ENCODE measurements at places on chromosomes 16 and 17.

DNA sequence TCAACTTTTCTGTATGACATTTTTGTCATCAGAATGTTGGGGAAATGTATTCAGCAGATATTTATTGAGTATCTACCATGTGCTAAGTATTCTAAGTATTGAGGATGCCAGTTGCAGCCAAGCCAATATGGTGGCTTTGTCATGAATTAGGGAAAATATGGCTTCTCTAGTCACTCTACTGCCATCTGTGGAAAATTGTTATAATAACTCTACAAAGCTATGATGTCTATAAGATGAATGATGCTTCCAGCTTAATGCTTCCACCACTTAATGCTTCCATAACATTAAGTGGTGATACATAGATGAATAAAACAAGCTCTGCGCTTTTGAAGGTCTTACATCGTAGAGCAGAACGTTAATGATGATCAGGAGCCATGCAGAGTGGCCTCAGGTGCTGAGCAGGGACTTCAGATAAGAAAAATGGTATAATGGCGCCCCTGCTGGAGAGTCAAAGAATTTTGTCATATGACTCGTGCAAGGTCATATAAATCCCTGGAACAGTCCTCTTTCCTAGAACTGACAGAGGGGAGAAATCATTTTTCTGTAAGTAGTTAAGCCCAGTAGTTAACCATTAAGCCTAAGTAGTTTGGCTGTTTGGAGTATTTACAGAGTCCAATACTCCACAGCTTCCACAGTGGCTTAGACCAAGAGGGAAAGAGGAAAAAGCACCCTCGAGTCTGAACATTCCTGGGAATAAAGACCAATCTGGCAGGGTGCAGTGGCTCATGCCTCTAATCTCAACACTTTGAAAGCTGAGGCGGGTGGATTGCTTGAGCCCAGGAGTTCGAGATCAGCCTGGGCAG, 2.7 kb upstream of the TMIGD1 start:
- no peak overlapping the region for H3K27ac ChIP-seq
- H3K27me3 ChIP-seq = no peaks in the 10 kb centered on the region
- DNase-seq = no peak
- no peaks in the 10 kb centered on the region for H3K36me3 ChIP-seq
- H3K4me3 ChIP-seq = no peak overlapping the region
- H3K4me1 ChIP-seq = peaks cover 19% of the 10 kb centered on the region

DNA sequence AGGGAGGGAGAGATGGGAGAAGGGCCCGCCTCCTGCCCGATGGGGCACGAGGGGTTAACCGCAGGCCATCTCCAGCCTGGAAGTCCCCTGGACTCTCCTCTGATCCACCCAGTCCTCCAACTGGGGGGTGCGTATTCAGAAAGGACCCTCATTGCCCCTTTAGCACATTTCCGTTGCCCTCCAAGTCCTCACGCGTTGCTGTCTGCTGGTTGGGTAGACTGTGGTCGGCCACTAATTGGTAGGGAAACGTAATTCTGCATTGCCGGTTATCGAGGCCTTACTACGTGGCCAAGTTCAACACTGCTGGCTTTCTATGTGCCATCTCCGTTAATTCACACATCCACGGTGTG, 103.4 kb downstream of the FOXL1 start:
- no peak for DNase-seq
- H3K27ac ChIP-seq = no peak overlapping the region
- peaks cover 36% of the 10 kb centered on the region for H3K27me3 ChIP-seq
- H3K4me3 ChIP-seq = no peak overlapping the region

DNA sequence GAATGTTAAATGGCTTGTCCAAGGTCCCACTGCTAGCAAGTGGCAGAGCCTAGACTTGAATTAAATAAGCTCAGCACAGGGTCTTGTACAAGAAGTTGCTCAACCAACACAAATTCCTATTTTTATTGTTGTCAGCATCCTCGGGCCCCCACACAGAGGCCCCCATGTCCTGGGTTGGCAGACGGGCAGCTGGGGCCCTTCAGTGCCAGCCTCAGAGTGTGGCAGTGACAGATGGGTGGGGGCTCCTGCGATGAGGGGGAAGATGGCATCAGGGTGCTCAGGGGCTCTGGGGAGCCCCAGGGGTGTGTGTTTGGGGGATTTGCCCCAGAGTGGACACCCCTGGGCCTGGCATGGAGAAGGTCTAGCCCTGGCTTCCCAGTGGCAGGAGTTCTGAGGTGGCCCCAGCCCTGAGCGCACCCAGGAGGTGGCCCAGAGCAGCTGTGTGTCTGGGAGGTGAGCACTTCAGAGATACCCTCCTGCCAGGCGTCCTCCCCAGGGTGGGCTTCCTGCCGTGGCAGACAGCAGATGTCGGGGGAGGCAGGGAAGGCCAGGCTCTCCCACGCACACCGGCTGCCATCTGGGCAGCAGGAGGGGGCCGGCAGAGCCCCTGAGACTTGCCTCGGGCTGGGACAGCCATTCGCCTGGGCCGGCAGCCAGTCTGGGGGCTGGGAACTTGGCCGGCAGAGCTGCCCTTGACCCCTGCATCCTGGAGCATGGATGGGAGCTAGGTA, 150.8 kb downstream of the C16orf78 start:
- no peak overlapping the region for H3K27ac ChIP-seq
- DNase-seq = peak; percentile 64
- no peak overlapping the region for H3K4me3 ChIP-seq
- H3K36me3 ChIP-seq = no peaks in the 10 kb centered on the region
- H3K27me3 ChIP-seq = peaks cover 4% of the 10 kb centered on the region

DNA sequence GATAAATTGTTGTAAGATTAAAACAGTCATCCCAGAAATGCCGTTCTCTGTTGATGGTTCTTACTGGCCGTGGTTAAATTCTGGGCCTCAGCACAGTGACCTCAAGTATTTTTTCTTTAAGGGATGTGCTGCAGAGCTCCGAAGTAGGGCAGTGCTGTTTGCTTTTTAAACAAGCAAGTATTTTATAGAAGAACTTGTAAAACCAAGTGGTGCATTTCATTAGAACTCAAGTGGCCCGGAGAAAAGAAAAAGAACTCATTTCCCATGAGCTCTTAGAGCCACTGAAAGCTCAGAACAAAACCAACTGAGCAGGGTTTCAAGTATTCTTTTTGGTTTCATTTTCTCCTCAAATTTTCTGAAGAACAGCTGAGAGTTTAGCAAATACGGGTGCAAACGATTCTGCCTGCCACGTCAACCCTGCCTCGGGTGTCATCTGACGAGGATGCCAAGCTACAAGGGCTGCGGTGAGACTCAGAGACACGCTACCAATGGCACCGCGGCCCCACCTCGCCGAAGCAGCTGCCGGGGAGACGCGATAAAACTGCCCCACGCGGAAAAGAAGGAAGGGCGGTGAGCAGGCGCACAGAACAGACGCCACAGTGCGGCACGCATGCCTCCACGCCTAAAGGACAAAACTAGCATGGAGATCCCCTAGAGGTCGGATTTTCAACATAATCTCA, 6.3 kb downstream of the LMF1 start:
- H3K36me3 ChIP-seq = peaks cover 25% of the 10 kb centered on the region
- H3K27ac ChIP-seq = no peak overlapping the region
- peak; percentile 77 for DNase-seq
- no peak overlapping the region for H3K4me3 ChIP-seq

DNA sequence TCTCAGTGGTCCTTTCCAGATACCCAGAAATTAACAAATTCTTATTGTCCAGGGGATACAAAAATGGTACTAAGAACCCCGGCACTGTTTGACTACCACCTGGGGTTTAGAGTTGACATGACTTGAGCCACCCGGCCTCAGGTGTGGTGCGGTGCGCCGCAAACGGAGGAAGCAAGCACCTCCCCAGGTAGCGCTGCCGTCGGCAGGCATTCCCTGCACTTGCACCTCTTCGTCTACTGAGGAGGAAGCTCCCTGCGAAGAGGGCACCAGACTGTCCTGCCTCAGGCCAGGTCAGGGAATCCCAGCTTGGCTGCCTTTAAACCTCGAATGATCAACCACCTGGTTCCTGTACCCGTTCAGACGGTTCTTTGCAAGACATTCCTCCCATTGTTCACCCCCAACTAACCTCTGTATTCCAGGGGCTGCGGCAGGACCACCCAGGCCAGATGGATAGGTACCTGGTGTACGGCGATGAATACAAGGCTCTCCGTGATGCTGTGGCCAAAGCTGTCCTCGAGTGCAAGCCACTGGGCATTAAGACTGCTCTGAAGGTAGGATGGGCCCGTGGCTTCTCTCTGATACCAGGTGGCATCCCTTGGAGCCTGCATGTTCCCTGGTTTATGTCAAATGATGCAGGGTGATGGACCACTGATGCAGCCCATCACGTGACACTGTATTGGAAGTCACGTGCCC, 40.8 kb upstream of the ENDOV start:
- H3K27ac ChIP-seq = no peak overlapping the region
- DNase-seq = peak; percentile 31
- no peak overlapping the region for H3K4me3 ChIP-seq
- H3K27me3 ChIP-seq = no peaks in the 10 kb centered on the region

- peaks cover 36% of the 10 kb centered on the region for H3K4me1 ChIP-seq
- no peaks in the 10 kb centered on the region for H3K36me3 ChIP-seq
Measured at GRCh38 chr17:29156781-29157180, 23.4 kb downstream of the MYO18A start.

GRCh38 chr17:16464303-16465051, 27.5 kb downstream of the LRRC75A start:
- no peaks in the 10 kb centered on the region for H3K36me3 ChIP-seq
- no peaks in the 10 kb centered on the region for H3K27me3 ChIP-seq
- H3K4me3 ChIP-seq = no peak overlapping the region
- no peak for DNase-seq
- peaks cover 26% of the 10 kb centered on the region for H3K4me1 ChIP-seq
- H3K27ac ChIP-seq = peak overlapping the region; percentile 80

DNA sequence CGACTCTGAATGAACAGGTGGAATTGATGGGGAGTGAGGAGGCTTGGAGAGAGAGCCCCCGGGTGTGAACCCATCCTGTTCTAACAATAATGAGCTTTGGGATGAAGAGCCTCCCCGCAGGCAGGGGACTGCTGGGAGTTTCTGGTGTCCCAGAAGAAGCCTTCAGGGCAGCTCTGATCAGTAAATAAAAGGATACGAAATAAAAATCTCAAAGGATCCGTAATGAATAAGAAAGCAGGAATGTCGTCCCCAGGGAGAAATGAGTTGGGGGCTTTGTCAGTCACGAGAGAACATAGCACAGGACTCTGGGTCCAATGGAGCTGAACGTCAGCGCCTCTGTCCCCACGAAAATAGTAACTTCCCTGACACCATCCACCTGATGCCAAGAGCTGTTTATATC, 113.4 kb downstream of the PITPNC1 start:
- no peaks in the 10 kb centered on the region for H3K36me3 ChIP-seq
- no peak overlapping the region for H3K4me3 ChIP-seq
- no peaks in the 10 kb centered on the region for H3K27me3 ChIP-seq

DNA sequence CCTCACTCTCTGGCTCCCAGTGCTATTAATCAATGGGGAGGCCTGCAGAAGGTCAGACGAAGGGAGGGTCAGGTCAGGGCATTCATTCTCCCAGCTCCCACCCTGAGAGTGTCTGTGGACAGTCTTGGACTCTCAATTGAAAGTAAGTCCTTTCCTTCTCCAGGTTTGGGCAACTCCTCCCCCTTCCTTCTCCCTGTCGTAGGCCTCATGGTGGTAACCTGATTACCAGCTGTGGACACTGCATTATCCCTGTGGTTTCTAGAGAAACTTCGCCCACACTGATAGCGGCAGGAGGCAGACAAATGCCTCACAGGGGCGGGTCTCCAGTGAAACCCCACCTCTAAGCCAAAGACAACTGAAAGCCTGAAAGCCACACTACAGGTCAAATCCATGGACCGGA, 57.7 kb upstream of the SLC25A19 start:
- H3K27me3 ChIP-seq = no peaks in the 10 kb centered on the region
- peaks cover 8% of the 10 kb centered on the region for H3K36me3 ChIP-seq
- peaks cover 83% of the 10 kb centered on the region for H3K4me1 ChIP-seq
- H3K27ac ChIP-seq = peak overlapping the region; percentile 55
- DNase-seq = no peak
- H3K4me3 ChIP-seq = no peak overlapping the region

- H3K36me3 ChIP-seq = no peaks in the 10 kb centered on the region
- peak; percentile 14 for DNase-seq
- H3K4me1 ChIP-seq = peaks cover 9% of the 10 kb centered on the region
- no peaks in the 10 kb centered on the region for H3K27me3 ChIP-seq
- H3K4me3 ChIP-seq = no peak overlapping the region
- no peak overlapping the region for H3K27ac ChIP-seq
Measured at GRCh38 chr17:194828-195602, 13.6 kb upstream of the DOC2B start.

Measured in spleen (tissue), 13 donors.